Skeletal muscle cell (primary cell): ENCODE measurements at places on chromosomes 7 and 10.

GRCh38 chr7:7119729-7120128, 62.6 kb upstream of the C1GALT1 start:
- no peak for DNase-seq

GRCh38 chr10:51918440-51918839, 219.0 kb upstream of the CSTF2T start:
- no peak for DNase-seq

- DNase-seq = no peak
Measured at GRCh38 chr10:72367301-72367960, 12.7 kb upstream of the DNAJB12 start.

- no peak for DNase-seq
Measured at GRCh38 chr7:7208520-7208919, 26.2 kb downstream of the C1GALT1 start.

DNA sequence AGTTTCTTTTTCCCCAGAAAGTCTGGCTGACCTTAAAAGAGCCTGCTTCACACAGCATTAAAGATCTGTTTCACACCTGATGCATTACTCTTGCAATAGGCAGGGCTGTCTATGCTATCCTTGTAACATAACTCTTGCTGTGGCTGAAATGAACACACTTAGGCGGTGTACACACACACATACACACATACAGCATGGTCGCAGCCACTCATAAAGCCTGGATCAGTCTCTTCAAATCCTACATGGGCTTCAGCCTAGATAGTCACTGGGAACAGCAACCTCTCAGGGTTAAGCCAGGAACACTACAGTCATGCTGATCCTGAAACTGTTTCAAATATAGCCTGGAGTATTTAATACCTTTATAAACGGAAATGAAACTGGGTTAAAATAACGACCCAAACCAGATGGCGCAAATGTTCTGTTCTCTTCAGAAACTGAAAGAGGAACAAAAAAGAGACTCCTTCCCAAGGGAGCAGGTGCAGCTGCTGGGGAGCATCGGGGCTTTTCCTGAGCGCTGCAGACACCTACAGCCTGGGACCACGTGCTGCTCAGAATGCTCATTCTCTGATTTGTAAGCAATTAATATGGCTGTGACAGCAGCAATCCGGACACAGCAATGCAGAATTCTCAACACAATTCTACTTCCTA, 61.0 kb upstream of the SFMBT2 start:
- no peak for DNase-seq

DNA sequence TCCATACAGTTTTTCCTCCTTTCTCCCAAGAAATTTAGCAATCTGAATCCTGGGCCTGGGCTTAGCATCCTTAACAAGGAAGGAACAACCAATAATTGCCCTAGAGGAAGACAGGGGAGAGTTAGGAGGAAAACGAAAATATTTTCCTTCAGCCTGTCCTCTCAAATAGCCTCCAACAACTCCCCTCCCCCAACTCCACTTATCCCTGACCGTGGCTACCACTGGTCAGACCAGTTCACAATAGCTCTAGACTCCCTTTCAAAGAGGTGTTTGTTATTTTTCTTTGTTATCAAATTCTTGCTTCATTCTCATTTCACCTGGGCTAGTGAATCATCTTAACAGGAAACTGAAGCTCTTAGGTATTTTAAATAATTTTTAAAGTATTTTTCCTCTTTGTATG, 114.1 kb downstream of the CPED1 start:
- no peak for DNase-seq

GRCh38 chr10:123633636-123634035, 32.5 kb upstream of the GPR26 start:
- no peak for DNase-seq

- no peak for DNase-seq
Measured at GRCh38 chr10:116973946-116974455, 31.0 kb downstream of the SHTN1 start.

GRCh38 chr7:149809215-149809614, 29.0 kb upstream of the ZNF862 start:
- no peak for DNase-seq

- DNase-seq = no peak
Measured at GRCh38 chr7:47515305-47515834, 66.5 kb downstream of the TNS3 start.

DNA sequence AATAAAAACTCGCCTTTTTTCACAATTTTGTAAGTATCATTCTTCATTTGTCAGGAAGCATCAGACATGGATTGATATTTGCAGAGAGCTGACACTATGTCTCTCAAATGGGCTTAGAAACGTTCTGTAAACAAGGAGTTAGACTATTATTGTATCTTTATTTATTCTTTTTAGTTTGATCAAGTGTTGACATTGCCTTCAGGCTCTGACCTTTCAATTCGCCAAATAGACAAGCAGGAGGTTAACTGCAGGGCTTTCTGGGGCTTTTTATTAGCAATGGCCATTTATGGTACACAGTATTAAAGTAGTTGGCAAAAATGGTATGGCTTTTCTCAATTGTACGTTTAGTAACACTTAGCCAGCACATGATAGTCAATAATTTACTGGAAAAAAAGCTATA, 221.7 kb downstream of the ZWINT start:
- no peak for DNase-seq

DNA sequence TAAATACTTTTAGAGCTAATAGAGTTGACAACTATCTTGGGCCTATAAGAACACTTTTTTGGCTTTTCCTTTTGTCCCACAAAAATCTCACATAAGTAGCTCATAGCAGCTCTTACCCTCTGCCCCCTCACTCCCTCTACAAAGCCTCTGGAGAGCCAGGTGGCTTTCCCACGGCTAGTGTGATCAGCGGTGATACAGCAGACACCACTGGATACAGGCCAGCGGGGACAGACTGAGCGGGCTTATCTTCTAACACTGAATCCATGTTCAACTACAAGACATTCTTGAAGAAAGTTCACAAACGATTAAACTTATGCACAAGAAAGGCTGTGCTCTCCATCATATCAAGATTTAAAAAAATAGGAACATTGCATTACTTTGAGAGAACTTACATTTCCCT, 377.2 kb downstream of the PARD3 start:
- no peak for DNase-seq

- DNase-seq = no peak
Measured at GRCh38 chr7:104286839-104287238, 41.6 kb upstream of the LHFPL3 start.

DNA sequence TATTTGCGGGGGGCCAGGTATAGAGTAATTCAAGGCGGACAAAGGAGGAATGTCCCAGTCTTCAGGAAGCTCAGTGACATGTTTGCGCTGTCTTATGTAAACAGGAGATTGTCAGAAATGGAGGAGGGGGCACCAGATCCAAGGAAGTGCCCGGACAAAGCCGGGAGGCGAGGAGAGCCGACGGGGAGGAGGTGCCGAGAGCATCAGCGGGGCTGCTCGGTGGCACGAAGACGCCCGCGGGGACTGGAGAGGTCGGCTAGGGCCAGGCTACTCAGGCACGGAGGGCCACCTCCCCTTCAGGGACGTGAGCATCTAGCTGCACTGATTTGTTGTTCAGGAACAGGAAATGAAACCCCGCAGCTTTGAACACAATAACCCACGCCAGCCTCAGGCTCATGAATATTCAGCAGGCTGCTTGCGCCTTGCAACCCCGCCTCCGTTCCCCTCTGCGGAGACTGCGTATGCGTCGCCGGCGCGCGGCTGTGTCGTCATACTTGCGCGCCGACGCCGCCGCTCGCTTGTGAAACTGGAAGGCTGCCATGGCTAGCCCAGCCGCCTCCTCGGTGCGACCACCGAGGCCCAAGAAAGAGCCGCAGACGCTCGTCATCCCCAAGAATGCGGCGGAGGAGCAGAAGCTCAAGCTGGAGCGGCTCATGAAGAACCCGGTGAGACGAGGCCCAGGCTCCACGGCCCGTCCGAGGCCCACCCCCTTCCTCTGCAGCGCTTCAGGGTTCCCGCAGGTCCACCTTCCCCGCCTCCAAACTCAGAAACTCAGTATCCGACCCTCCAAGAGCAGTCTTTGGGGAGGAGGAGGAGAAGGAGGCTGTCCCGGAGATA, at the start of gene PRKRIP1:
PRKRIP1 (plus strand) TSS at position 491 of the 837 bp plus-strand sequence; CDS start at position 540, 49 bp downstream.
- peak; percentile 78 for DNase-seq
